ENCODE measurements at places on chromosomes 6 and 20.

- no peak for DNase-seq
These were observed 24.1 kb upstream of the NFATC2 start for GRCh38 chr20:51566594-51566993.

- DNase-seq: no peak
These were observed 46.0 kb downstream of the VSTM2L start for GRCh38 chr20:37948956-37949355.

DNA sequence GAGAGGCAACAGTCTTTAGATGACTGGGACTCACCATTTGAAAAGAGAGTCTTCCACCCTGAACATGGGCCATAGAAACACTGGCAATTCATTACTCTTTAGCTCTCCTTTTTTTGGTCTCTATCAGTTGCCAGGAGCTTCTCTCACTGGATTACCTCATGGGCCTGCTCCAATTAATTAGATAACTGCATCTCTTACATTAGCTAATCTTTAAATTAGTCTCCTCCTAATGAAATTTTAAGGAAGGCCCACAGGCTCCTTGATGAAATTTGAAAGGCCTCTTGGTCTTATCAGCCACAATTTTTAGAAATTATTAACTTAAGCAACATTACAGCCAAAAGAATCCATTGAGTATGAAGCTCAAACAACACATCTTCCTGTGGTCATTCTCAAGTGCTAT, 184.4 kb downstream of the UNC5CL start:
- no peak for DNase-seq

DNA sequence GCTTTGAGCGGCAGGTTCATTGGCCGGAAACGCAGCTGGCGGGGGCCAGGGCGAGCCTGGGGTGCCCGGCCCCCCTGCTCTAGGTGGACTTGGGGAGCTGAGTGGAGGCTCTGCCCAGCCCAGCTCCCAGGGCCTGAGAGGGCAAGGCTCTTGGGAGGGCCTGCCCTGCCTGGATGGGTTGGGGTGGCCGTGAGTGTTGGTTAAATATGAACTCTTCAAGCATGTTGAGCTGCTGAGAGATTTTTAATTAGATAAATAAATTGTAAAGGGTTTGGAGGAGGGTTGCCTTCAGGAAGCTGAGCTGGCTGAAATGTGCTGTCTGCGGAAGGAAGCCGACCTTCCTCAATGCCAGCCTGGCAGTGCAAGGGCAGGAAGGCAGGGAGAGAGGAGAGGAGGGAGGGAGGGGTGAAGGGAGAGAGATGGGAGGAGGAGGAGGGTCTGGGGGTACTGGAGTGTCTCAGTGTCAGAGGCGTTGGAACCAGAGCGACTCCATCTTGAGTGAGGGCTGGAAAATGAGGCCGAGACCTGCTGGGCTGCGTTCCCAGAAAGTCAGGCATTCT, 39.4 kb upstream of the PMEPA1 start:
- no peak for DNase-seq

GRCh38 chr6:151553416-151554165, 59.8 kb downstream of the CCDC170 start:
- DNase-seq: no peak

DNA sequence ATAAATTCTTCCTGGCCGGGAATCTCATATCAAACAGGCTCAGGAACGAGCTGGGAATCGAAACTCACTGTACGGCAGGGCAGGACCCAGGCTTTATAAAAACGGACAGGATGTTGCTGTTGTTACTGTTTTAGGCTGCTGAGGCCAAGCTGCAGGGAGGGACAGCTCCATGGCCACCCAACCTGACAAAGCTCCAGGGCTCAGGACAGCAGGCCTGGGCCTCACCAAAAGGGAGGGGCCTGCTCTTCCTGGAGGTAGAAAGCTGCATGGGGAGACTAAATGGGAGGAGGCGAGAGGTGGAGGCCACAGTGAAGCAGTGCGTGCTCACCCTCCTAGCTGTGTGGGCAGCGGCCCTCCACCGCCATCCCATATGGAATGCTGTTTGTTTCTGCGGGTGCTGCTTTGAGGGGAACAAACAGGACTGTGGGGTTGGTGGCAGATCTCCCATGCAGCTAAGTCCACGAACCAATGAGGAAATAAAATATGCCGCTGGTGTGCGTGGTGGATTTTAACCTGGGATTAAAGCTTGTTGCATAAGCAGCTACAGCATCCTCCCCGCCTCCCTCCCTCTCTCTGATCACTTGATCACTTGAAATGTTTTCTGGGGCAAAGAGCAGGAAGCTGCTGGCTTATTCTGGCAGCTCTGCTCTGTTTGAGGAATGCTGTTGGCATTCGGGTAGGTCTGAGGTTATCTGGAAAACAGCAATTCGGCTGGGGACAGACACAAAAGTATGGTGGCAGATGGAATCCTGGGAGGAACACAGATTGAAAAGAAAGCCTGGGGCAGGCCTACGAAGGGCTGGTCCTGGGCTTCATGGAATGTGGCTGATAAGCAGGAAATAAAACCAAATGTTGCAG, 2.4 kb upstream of the ZMYND8 start:
- DNase-seq: no peak

- no peak for DNase-seq
These were observed 3.7 kb downstream of the KIF16B start for GRCh38 chr20:16569246-16570153.

DNA sequence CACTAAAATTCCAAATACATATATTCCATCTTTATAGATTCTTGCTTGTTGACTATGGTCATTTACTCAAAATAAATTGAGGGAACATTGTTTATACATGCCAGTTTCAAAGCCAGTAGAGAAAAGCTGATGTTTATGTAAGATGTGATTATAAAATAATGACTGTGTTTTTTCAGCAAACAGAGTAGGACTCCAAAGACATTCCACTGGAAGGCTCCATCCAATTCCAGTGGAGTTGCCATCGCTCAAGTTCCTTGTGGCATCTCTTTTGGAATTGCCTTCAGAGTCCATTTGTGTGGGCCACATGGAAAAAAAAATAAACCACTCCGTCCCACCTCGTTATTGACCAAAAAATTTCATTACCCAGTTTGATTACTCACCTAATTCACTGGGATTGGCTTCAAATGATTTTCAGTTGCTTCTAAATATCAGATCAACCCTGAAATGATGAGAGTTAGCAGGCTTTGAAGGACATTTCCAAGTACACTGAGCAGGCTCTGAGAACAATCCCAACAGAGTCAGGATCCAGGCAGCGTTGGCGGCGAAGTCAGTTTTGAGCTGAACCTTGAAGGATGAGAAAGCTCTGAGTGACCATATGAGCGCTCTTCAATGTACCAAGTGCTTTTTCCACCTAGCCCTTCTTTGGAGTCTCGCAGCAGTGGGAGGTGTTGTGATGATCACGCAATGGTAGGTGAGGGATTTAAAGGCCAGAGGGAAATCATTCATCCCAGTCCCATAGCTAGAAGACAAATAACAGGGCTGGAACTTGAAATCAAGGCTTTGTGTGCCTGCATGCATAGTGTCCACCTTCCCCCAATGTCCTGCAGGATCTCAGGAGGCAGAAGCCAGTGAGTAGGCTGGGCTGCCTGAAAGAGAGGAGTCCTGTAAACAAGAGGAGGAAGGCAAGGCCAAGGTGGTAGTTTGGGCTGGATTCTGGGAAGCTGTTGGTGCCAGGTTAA, 281.7 kb downstream of the CDC5L start:
- no peak for DNase-seq

- DNase-seq: no peak
These were observed 192.3 kb upstream of the THBS2 start for GRCh38 chr6:169445661-169446581.

- DNase-seq: no peak
These were observed 63.5 kb upstream of the DEFB112 start for GRCh38 chr6:50112981-50113857.

DNA sequence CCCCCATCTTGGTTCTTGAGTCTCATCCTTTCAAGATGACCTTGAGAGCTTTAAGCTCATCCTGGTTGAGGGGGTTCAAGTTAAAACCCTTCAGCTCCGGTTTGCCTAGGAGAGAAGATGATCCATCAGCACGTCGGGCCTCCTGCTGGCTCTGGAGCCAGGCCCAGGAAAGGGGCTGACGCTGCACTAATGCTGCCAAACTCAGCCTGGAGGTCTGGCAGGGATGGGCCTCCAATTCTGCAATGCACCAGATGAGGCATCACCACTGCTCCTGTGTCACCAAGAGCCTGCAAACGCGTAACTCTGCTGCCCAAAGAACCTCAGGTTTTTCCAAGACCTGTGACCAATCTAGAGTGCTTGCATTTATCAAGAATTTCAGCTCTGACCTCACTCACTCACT, 6.1 kb downstream of the PDRG1 start:
- no peak for DNase-seq

DNA sequence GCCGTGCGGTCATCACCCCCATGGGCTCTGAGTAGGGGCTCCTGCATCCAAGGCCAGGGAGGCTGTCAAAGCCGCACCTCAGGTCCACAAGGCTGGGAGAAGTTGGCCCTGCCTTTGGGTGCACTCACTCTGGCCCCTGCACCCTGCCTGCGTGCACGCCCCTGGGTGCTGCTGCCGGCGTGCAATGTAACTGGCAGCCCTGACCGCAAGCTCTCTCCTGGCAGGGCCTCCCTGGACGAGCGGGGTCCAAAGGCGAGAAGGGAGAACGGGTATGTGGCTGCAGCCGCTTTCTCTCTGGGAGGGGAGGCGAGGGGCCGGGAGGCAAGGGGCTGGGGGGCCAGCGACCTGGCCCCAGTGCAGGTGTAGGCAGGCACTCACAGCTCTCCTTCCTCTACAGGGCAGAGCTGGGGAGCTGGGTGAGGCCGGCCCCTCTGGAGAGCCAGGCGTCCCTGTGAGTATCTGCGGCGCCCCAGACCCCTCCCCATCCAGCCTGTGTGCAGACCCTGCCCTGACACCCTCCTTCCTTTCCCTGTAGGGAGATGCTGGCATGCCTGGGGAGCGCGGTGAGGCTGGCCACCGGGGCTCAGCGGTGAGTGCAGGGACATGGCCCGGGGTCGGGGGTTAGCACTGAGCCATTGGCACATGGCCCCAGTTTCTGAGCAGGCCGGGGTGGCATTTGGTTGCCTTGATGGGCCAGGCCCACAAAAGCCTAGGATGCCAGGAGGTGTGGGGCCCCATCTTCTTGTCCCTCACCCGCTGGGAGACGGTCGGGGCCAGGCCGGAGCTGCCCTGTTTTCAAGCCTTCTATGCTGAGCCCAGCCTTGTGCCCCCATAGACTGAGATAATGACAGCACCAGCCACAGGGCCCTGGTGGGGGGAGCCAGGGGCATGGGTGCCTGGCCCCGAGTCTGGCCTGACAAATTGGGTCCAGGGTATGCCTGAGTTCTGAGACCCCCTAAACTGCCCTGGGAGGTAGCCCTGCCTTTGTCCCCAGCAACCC, 12.7 kb downstream of the COL9A3 start:
- DNase-seq: no peak

- DNase-seq: no peak
These were observed 28.4 kb upstream of the SDHAF4 start for GRCh38 chr6:70538376-70538775.

GRCh38 chr6:43990627-43991619, 136.3 kb downstream of the MRPL14 start:
- no peak for DNase-seq

GRCh38 chr6:63799813-63800212, 164.2 kb downstream of the PHF3 start:
- DNase-seq: no peak

DNA sequence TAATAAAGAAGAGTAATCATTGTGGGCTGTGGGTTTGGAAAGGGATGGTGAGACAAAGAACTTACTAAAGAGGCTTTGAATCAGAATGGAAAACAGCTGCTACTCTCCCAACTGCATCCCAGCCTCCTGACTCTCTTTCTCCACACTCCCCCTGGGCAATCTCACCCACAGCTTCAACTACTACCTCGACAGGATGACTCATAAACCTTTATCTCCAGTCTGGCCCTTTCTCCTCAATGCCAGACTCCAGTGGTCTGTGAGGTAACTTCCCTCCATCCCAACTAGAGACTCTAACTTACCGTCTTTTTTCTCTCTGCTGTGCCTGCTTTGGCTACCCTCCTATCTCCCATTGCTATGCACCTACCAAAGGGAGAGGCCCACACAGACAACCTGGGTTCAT, 135.3 kb upstream of the RREB1 start:
- no peak for DNase-seq

DNA sequence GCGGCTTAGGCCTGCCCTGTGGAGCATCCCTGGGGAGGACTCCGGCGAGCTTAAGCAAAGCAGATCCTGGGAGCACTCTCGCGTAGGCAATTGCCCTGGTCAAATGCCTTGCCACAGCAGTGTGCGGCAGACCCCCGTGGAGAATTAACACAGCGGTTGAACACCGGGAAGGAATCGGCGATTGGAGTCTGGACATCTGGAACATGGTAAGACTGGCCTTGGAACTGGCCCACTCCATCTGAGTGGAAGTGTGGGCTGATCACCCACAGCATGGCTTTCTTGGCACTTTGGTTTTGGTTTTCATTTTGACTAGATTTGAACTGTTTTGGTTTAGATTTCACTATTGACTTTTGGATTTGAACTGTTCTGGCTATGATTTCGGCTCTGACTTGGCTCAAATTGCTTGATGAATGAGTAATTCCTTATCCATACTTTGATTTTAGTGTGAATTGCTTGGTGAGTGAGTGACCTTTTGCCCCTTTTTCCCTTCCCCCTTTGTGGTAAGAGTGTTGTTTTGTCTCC, 300.7 kb downstream of the RNGTT start:
- no peak for DNase-seq

DNA sequence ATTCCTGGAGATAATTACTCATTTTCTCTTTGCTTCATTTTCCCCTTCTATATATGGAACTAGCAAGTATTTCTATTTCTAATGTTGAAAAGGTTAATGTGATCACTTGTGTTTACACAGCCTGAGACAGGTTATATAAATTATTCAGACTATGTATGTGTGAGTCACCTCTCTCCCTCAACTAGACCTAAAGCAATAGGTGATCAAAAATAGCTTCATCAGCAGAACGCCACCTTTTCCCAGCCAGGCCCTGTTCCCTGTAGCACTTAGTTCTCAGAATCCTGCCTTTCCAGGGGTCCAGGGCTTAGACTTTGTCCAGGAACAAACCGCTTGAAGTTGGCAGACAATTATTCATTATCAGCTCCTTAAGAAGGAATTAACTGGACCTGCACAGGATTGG, 125.3 kb upstream of the EXOC2 start:
- DNase-seq: no peak

DNA sequence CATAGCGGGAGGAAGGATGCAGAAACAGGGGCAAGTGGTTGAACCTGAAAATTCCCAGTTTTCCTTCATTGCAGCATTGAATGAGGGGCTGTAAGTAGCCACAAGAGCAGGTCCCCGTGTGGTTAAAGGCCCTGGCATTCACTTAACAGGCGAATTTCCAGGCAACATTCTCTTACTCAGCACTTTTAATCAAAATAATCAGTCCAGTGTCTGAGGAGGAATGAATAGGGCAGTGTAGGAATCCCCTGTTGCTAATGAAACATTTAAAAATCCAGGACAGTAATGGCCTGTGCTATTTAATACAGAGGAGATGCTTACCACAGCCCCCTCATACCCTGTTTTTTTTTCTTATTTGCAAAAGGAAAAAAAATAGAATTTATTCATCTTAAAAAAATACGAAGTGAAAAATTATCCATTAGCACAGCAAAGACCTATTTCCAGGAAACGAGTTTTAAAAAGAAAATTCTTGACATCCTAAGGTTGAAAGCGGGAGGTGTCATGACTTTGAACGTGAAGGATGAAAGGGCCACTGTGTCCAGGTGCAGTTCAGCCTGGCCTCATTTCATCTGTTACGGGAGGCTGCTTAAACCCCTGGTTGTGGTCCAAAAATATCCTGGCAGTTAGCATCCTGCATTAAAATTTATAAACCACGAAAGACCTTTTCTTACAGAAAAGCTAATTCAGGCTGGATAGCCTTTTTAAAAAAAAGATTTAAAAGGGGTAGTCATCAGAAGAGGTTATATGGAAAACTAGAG, 20.2 kb downstream of the MYLK4 start:
- no peak for DNase-seq

GRCh38 chr6:145761584-145761983, 26.3 kb upstream of the EPM2A start:
- no peak for DNase-seq

- no peak for DNase-seq
These were observed 213.9 kb upstream of the LAMP5 start for GRCh38 chr20:9300534-9300933.

Data from activated CD4-positive, alpha-beta T cell treated with anti-CD3 and anti-CD28 coated beads, Interleukin-2, amount 50 U/mL, for 4 hours (primary cell).